ENCODE measurements at places on chromosomes 4 and X. TPM values are rescaled to one million over a fixed set of nuclear protein-coding genes. Genes with fewer than 3 reads are reported as not detected.
A peak's percentile ranks its signal among the peaks of the same experiment; 100 is the strongest.

Gene ASB9
- total RNA-seq = 0.51 TPM

Gene FDCSP
- not detected for total RNA-seq

DNA sequence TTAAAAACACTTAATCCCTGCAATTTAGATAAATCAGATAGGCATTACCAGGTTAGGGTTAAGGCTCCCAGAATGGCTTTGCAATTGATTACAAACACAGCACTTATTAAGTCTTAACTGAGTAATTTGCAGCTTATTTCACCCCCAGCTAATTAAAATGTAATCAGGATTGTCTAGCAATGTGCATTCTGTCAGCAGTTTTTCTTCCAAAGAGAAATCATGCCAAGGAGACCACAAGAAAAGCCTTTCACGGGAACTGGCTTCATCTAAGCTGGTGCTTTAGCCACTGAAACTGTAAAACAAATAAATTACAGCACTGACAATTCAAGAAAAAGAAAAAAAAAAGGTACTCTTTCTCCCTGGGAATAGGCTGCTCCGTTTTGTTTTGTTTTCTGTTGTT is 2.1 kb downstream of the ANOS1 start:
- H3K27ac ChIP-seq = no peak overlapping the region
- H3K27me3 ChIP-seq = no peaks in the 10 kb centered on the region
- H3K4me1 ChIP-seq = no peaks in the 10 kb centered on the region
- no peaks in the 10 kb centered on the region for H3K36me3 ChIP-seq
- H3K4me3 ChIP-seq = no peak overlapping the region
- DNase-seq = no peak

Gene TGIF2LX
- not detected for total RNA-seq

DNA sequence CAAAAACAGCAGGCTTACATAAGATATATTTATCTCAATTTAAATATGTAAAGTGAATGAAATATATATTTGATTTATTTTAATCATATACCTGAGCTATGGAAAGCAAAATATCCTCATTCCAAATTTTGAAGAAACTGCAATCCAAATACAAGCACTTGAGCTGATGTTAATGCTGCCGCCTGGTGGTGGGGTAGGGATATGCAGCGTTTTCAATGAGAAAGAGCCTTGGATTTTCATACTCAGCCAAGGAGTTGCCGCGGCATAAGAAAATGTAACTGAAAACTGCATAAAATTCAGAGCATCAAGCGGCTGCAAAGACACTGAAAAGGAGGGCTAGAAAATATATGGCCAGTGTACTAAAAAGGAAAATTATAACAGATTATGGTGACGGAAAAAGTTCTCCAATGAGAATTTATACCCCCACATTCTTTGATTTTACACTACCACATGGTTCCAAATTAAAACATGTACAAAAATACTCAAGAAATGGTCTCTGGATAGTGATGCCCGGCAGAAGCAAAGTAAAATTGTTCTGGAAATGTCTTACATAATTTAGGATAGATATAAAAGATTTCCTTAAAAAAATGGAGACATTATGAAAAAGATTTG is 660.3 kb upstream of the PITX2 start:
- no peaks in the 10 kb centered on the region for H3K36me3 ChIP-seq
- H3K4me1 ChIP-seq = no peaks in the 10 kb centered on the region
- no peaks in the 10 kb centered on the region for H3K27me3 ChIP-seq
- H3K27ac ChIP-seq = no peak overlapping the region

DNA sequence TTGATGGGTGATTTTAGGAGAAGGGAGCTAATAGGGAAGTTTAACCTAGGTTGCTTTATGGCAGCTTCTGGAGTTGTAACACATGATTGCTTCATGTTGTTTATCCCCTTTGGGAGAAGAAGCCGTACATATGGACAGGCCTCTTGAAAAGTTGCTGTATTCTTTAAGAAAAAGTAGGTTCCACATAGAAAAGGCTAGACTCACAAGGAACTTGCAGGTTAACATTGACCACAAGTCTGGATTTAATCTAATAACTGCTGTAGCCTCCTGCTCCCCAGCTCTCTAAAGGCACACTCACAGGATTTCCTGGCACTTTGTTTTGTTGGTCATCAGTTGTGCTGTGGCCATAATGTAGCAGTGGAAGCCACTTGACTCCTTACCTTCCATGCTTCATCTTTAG is 19.7 kb downstream of the FNIP2 start:
- H3K4me3 ChIP-seq = no peak overlapping the region
- no peak for DNase-seq
- H3K27me3 ChIP-seq = no peaks in the 10 kb centered on the region
- H3K27ac ChIP-seq = no peak overlapping the region
- peaks cover 40% of the 10 kb centered on the region for H3K4me1 ChIP-seq

Gene PHKA1
- total RNA-seq = 8.0 TPM

DNA sequence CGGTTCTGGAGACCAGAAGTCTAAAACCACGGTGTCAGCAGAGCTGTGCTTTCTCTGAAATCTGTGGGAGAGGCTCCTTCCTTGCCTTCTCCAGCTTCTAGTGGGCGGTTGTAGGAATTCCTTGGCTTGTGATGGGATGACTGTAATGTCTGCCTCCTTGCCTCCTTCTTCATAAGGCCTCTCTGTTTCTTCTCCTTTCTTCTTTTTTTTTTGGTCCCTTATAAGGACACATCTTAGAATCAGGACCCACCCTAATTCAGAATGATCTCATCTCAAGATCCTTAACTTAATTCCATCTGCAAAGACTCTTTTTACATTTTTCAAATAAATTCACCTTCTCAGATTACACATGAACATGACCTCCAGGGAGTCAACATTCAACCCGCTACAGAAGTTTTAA is 186.9 kb downstream of the STK32B start:
- no peaks in the 10 kb centered on the region for H3K36me3 ChIP-seq
- no peak overlapping the region for H3K4me3 ChIP-seq
- no peak for DNase-seq
- no peak overlapping the region for H3K27ac ChIP-seq
- no peaks in the 10 kb centered on the region for H3K27me3 ChIP-seq
- no peaks in the 10 kb centered on the region for H3K4me1 ChIP-seq

DNA sequence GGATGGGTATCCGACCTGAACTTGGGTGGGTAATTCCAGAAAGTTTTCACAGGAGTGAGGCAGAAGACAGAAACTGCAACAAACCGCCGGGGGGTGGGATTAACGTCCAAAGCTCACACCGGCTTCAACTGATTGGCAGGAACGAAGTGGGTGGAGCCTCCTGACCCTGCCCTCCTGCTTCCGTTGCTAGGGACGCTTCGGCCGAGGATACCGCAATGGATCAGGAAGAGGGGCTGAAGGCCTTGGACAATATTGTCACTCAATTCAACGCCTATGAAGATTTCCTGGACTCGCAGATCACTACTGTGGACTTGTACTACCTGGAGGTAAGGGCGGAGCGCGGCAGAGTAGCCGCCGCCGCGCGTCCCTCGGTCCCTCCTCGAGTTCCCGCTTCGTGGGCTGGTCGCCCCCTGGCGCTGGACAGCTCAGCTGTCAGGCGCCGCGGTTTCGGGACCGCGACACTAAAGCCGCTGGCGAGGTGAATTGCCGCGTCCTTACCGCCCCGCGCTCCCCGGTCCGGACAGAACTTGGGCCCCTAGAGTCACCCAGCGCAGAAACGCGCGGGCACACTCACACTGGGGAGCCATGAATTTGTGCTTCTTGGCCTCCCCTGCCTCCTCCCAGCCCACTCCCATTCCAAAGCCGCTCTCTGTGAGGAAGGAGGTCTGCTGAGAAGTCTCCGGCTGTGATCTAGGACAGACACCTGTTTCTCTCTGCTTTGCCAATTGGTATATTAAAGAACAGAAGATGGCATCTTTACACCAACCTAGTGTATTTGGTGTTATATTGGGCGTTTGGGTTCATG is at the start of gene CFAP299:
TSS of gene CFAP299 (plus strand) at position 177 of the 805 bp plus-strand sequence.
- H3K4me3 ChIP-seq = peak within 1 kb of the TSS; percentile 51
- H3K4me1 ChIP-seq = peaks cover 9% of the 10 kb centered on the region
- H3K36me3 ChIP-seq = no peaks in the 10 kb centered on the region
- peak within 1 kb of the TSS; percentile 52 for H3K27ac ChIP-seq
- H3K27me3 ChIP-seq = no peaks in the 10 kb centered on the region

DNA sequence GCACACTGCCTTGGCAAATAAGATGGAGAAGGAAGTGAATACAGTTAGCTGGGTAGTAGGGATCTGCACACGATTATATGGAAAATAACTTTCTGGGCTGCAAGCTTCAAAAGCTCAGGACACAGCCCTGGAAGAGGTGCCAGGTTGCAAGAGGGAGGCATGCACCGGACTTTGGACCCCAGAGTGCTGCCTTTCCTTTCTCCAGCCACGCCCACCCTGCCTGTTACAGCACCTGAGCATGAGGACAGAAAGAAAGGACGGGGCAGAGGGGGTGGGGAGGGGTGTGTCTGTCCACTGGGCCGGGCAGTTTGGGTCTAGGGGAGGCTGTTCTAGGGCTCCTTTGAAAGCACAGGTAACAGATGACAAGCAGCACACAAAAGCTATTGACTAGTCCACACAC is 152.8 kb downstream of the ENPP6 start:
- H3K27ac ChIP-seq = no peak overlapping the region
- DNase-seq = no peak
- no peaks in the 10 kb centered on the region for H3K36me3 ChIP-seq
- peaks cover 27% of the 10 kb centered on the region for H3K27me3 ChIP-seq

Gene ARSJ
- total RNA-seq = not detected

Gene VCX2
- total RNA-seq = not detected

- H3K36me3 ChIP-seq = no peaks in the 10 kb centered on the region
- DNase-seq = no peak
- no peak overlapping the region for H3K27ac ChIP-seq
- no peaks in the 10 kb centered on the region for H3K4me1 ChIP-seq
- H3K27me3 ChIP-seq = no peaks in the 10 kb centered on the region
These were observed 16.6 kb downstream of the ARHGAP24 start for GRCh38 chr4:85491527-85491926.

DNA sequence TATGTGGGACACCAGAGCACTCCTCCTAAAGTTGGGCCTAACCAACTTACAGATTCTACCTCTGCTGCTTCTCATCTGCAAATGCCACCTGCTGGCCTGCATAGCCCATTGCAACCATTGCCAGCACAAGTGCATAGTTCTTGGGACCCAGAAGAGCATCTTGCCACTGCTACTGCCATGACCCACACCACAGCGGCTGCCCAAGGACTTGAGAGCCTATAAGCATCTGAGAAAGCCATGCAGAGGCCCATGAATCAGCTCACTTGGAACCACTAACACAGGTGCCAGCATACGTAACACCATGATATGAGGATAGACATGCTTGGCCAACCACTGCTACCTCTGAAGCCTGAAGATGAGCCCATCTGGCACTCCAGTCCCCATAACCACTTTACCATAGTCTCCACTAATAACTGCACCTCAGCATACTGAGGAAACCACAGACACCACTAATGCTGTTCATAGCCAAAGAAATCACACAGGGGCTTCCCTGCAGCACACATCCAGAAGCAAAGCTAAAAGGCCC is 258.1 kb upstream of the AGTR2 start:
- no peaks in the 10 kb centered on the region for H3K4me1 ChIP-seq
- H3K4me3 ChIP-seq = no peak overlapping the region
- H3K27me3 ChIP-seq = no peaks in the 10 kb centered on the region
- DNase-seq = peak; percentile 2

- H3K27me3 ChIP-seq = no peaks in the 10 kb centered on the region
- H3K4me1 ChIP-seq = no peaks in the 10 kb centered on the region
- no peak overlapping the region for H3K27ac ChIP-seq
These were observed 332.0 kb downstream of the GRXCR1 start for GRCh38 chr4:43224559-43224958.

DNA sequence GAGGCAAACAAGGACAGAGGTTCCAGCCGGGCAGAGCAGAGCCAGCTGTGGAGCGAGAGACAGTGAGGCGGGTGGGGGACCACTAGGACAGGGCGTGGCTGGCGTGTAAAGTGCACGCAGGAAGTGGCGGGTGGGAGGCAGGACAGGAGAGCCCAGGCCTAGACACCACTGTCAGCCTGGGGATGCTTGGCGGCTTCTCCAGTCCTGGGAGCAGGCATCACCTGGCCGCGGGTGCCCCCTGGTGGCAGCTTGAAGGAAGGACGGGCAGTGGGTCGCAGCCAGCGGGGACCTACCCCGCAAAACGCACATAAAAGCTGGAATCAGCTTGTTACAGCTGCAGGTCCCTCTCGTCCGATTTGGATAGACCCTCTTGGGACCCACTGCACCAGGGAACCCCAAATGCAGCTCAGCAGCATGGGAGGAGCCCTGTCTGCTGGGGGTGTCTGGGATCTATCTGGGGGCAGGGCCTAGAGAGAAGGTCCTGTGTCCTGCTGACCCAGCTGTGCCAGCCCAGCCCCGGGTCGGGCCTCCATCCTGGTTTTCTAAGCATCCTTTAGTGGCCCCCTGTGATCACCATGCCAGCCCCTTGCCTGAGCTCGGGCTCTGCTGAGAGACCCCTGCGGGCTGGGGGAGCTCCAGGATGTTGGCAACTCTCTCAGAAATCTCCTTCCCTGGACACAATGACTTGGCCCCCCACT is 57.7 kb downstream of the WFS1 start:
- no peak overlapping the region for H3K4me3 ChIP-seq
- no peak overlapping the region for H3K27ac ChIP-seq
- peaks cover 8% of the 10 kb centered on the region for H3K4me1 ChIP-seq
- peaks cover 43% of the 10 kb centered on the region for H3K27me3 ChIP-seq
- H3K36me3 ChIP-seq = no peaks in the 10 kb centered on the region
- peak; percentile 86 for DNase-seq

DNA sequence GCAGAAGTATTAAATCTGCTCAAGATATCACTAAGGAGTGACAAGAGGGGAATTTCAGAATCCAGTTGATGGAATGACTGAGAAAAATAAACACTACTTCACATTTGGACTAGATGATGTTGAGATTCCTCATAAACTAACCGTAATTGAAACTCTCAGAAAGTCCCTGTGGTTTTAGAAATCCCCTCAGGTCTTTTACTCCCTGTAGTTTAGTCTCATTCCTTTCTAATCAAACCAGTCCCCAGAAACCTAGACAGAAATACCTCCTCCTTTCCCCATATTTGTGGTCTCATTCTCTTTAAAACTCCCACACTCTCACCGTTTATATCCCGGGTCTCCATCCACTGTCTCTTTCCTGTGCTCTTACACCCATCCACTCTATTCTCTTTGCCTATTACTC is 15.0 kb upstream of the TLR1 start:
- 0 out of 3 replicates have a peak, but pooled peaks cover 3% of the 10 kb centered on the region for H3K27me3 ChIP-seq
- DNase-seq = no peak
- H3K4me1 ChIP-seq = no peaks in the 10 kb centered on the region
- no peak overlapping the region for H3K27ac ChIP-seq
- H3K36me3 ChIP-seq = no peaks in the 10 kb centered on the region
- no peak overlapping the region for H3K4me3 ChIP-seq

Gene MTCP1
- total RNA-seq = 22.9 TPM

GRCh38 chr4:20554134-20554533 is 146.1 kb upstream of the PACRGL start:
- no peaks in the 10 kb centered on the region for H3K4me1 ChIP-seq
- DNase-seq = no peak
- 0 out of 3 replicates have a peak, but pooled peaks cover 3% of the 10 kb centered on the region for H3K36me3 ChIP-seq
- H3K4me3 ChIP-seq = no peak overlapping the region

Gene RTL3
- total RNA-seq = not detected

DNA sequence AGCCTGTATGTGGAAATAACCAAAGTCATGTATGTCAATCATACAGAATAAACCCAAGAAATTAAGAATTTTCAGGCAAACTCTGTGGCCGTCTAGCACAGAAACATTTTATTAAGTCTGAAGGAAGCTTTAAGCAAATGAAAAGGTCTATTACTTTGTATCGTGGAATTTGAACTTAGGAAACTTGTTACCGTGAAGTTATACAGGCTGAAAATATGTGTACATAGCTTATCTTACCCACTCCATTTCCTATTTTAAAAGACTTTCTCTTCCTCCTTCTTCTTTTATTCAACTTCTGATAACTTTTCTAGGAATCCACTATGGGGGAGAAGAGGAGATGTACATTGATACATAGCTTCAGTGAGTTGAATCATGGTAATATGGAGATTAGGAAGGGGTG is 108.3 kb downstream of the AGTR2 start:
- no peaks in the 10 kb centered on the region for H3K36me3 ChIP-seq
- H3K4me1 ChIP-seq = no peaks in the 10 kb centered on the region
- H3K27me3 ChIP-seq = no peaks in the 10 kb centered on the region

All from K562 (cell line).